HEK293T (cell line): ENCODE measurements at places on chromosomes 13 and 19.

GRCh38 chr19:18671303-18672043 is 12.0 kb upstream of the CRTC1 start:
- no peak for DNase-seq

- no peak for DNase-seq
These were observed 19.9 kb downstream of the LRFN3 start for GRCh38 chr19:35955881-35956634.

DNA sequence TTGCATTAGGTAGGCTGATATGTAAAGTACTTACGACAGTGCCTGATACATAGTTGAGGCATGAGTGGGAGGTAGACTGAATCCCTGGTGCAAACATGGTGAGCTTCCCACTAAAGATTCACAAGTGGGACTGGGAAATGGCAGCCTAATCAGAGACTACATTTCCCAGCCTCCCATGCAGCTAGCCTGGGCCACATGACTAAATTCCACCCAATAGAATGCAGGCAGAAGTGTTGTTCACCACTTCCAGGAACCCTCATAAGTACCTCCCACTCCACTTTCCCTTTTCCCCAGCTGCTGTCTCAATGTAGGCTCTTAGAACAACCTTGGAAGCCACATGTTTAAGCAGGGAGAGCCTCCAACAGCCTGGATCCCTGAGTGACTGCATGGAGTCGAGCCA is 104.9 kb downstream of the CACNA1A start:
- peak; percentile 38 for DNase-seq

GRCh38 chr19:39209196-39209595 is 5.1 kb upstream of the SYCN start:
- no peak for DNase-seq

DNA sequence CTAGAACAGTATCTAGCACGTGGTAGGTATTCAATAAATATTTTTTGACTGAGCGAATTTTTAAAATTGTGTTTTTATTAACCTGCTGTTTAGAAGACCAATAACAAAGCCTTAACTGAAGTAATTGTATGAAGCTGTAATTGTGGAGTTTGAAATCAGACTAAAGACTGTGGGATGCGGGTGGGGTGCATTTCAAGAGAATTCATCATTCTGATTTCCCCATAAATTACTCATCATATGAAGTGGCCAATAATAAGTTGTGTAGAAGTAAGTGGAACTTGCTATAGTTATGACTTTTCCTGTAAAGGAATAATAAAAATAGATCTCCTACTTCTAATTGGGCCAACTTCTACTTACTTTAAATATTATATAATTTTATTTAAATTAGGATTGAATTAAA is 449.3 kb downstream of the PCDH9 start:
- no peak for DNase-seq

GRCh38 chr19:54804101-54804500 is 691 bp downstream of the KIR2DL4 start:
- no peak for DNase-seq

DNA sequence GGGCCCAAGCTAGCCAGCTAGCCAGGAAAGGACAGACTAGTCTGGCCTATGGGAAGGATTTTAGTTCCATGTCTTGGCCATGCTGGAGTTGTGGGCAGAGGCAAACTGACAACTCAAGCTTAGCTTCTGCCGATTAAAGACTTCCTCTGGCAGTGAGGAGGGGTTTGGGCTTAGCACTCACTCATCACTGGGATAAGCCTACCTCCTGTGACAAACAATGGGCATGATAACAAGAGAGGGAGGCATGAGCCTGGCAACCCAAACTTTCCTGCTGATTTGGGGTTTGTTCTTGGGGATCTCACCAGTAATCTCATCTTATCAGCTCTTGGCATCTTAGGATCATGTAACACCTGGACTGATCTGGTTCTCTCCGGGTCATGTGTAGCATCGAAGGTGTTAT is 83.6 kb downstream of the KL start:
- no peak for DNase-seq

- no peak for DNase-seq
These were observed 246.1 kb upstream of the MAB21L1 start for GRCh38 chr13:35722458-35723052.

- DNase-seq, result no peak
These were observed 45.7 kb downstream of the NAA16 start for GRCh38 chr13:41356786-41357185.

DNA sequence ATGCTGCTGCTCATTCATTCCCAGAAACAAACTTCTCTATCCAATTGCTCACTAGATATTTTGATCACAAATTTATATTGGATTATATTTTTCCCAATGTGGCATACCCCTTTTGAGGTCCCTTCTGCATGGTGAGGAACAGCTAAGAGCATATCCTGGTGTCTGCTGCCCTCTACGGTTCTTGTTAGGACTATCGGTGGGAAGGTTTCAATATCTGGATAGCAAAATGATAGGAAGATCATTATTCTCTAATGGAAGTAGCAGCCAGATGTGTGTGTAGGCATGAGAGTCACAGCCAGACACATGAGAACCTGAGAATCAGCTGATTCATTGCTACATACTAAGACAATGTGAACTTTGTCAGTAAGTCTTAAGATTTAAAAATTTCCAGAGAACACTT is 1422.4 kb upstream of the MIR17HG start:
- DNase-seq, result peak; percentile 63

GRCh38 chr13:103099722-103100293 is 33.6 kb upstream of the SLC10A2 start:
- no peak for DNase-seq

DNA sequence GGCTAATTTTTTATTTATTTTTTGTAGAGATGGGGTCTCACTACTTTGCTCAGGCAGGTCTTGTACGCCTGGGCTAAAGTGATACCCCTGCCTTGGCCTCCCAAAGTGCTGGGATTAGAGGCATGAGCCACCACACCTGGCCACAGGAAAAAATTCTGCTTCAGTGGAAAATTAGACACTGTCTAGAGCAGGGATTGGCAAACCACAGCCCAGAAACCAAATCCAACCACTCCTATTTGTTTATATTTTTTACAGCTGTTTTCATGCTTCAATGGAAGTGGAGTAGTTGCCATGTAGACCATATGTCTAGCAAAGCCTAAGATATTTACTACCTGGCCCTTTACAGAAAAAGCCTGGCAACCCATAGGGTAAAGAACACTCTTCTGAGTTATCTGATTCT is 123.7 kb upstream of the MRI1 start:
- DNase-seq, result no peak

GRCh38 chr13:98994896-98995295 is 17.0 kb upstream of the DOCK9 start:
- DNase-seq, result no peak

DNA sequence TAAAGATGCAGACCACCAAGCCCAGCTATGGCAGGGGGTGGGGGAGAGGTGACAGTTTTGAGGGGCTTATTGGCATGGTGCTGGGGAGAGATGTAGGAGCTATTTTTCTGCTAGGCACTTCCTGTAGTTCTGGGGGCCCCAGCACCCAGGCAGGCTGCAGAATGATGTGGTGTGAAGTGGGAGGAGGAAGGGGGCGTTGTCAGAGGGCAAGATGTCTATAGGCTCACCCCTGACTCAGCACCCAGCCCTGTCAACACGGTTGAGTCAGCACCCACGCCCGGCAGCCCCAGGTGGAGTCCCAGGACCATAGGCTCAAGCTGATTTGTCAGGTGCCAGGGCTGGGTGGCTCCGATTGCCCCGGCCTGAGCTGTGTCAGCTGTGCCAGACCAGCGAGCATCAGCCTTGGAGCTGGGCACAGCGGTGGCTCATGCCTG is 5.8 kb downstream of the KLF2 start:
- DNase-seq, result no peak

- DNase-seq, result no peak
These were observed 1.1 kb downstream of the MIER2 start for GRCh38 chr19:343451-343931.

- no peak for DNase-seq
These were observed 55.3 kb downstream of the SUCLA2 start for GRCh38 chr13:47945738-47946137.

GRCh38 chr13:91101381-91101780 is 246.1 kb upstream of the MIR17HG start:
- no peak for DNase-seq

DNA sequence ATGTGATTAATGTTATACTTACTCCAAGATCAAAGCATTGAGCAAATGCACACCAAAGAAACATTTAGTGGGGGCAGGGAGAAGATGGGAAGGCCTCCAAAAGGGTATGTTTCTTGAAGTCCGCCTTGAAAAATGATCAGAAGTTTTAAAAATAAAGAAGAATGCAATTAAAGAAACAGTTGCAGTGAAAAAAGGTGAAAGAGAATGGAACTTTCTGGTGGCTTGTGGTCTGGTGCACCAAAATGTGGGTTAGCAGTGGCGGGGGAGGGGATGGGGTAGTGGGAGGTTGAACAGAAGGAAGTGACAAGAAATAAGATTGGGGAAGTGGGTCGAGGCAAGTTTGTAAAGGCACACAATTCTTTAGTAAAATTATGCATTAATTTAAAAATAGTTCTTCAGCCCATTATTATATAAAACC is 2.5 kb downstream of the LCP1 start:
- no peak for DNase-seq

GRCh38 chr13:94247890-94248289 is 231.6 kb downstream of the DCT start:
- no peak for DNase-seq

DNA sequence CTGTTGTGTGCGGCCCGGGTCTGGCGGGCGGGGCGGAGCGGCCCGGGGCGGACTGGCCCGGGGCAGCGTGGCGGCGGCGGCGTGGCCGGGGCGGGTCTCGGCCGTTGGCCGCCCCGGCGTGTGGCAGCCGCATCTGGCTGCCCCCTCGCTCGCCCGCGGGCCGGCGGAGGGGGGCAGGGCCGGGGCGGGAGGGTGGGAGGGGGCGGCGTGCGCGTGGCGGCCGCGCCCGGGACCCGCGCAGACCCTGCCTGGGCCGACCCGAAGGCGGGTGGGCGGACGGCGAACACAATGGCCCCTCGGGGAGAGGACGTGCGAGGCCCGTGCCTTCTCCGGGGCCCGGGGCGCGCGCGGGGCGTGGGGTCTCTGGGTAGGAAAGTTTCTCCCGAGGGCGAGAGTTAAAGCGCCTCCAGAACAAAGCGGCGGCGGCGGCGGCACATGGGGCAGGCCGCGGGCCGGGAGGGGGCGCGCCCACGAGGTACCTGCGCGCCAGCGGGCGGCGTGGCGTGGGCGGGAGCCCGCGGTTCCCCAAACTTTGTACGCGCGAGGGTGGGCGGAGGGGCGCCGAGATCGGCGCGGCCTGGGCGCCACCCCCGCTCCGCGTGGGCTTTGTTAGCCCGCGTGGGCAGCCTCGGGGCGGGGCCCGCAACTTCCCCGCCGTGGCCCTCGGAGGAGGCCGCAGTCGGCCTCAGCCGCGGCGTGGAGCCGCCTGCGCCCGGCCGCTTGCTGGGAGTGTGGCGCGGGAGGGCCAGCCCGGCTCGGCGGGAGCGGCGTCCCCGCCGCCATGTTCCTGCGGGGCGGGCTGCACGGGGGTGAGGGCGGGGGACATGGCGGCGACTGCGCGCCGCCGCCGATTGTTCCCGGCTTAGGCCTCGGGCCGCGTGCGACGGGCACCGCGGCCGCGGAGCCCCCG is 764 bp downstream of the MIR17HG start:
- peak; percentile 50 for DNase-seq

GRCh38 chr13:48096670-48097069 is 1.8 kb upstream of the MED4 start:
- no peak for DNase-seq

- DNase-seq, result no peak
These were observed 26.2 kb downstream of the TMEM161A start for GRCh38 chr19:19111967-19112580.

DNA sequence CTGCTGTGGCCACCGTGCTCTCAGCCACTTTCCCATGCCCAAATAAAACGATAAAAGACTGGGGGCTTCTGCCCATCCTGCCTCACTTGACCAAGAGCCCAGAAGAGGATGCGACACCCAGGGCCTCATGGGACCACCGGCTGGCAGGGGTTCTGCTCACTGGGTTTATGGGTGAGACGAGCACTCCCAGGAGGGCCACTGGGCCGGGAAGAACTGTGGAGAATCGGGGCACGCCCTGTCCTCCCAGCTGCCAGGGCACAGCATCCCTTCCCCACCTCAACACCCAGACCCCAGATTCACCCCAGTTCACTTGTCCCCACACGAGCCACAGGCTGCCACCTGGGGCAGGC is 4.7 kb upstream of the F10 start:
- DNase-seq, result no peak

DNA sequence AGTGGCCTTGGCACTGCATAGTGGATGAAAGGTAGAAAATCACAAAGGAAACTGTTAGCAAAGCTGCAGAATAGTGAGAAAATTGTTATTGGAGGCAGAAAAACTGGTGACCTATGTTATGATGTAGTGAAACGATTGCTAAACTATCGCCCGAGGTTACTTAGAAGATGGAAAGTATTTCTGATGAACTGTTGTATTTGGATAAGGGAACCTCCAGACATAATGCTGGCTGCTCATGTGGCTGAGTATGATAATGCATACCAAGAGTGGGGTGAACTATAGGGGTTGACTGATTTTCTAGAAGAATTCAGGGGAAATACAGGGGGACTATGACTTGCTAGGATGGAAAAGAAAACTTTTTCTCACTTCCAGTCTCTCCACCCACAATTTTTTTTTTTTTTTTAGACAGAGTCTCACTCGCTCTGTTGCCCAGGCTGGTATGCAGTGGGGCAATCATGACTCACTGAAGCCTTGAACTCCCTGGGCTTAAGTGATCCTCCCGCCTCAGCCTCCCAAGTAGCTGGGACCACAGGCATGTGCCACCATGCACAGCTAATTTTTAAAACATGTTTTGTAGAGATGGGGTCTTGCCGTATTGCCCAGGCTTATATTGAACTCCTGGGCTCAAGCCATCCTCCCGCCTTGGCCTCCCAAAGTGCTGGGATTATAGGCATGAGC is 4.4 kb upstream of the EID2 start:
- DNase-seq, result no peak

DNA sequence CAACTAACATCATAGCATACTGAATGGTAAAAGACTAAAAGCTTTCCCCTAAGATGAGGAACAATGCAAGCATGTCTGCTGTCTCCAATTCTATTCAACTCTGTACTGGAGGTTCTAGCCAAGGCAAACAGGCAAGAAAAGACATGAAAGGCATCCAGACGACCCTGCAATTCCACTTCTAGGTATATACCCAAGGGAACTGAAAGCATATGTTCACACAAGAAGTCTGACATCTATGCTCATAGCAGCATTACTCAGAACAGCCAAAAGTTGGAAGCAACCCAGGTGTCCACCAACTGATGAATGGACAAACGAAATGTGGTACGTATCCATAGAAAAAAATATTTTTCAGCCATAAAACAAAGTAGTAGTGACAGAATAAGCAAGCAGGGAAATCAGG is 39.1 kb downstream of the PEPD start:
- DNase-seq, result no peak
